ENCODE measurements at places on chromosomes 12 and 14.

- no peak for DNase-seq
Observed at GRCh38 chr12:25681580-25681979, 128.5 kb upstream of the LMNTD1 start.

DNA sequence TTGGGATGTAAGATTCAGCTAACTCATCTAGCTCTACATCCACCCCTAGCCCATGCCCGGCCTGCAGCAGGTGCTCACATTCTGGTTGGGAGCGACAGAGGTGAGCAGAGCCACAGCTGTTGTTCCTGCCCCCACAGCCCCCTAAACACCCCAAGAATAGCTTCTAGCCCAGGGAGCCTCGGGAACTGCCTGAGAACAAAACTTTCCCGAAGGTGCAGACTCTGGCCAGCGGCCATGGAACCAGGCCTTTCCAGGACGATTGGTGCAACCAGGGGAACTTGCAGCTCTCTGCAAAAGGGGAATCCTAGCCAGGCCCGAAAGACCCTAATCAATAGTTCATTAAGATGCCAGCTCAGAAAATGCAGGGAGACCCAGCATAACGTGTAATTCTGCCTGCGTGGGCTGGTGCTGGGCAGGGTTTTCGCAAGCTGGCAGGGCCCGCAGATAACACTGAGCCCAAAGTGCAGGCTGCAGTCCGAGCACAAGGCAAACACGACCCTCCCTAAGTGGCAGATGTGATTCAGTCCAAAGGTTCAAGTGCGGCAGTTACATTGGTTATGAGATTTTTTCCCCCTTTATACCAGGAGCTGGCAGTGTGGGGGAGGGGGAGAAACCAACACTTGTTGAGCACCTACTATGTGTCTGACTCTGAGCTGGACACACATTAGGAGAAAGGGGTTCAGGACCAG is 122.5 kb upstream of the MAP1LC3B2 start:
- no peak for DNase-seq

DNA sequence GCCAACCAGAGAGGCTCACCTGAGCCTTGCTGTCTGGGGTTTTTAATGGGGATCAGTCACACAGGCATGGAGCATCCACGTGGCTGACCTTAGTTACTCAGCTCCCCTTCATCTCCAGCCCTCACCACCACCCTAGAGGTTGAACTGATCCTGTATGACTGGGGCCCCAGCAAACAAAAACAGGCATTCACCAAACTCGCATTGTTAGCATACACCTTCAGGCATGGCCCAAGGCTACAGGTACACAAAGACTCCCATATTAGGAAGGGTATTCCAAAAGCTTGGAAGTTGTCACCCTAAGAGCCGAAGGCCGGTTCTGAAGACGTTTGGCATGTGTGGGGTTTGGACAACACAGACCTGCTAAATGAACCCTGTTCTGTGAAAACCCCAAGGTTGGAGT is 10.0 kb downstream of the DNAH10 start:
- no peak for DNase-seq

DNA sequence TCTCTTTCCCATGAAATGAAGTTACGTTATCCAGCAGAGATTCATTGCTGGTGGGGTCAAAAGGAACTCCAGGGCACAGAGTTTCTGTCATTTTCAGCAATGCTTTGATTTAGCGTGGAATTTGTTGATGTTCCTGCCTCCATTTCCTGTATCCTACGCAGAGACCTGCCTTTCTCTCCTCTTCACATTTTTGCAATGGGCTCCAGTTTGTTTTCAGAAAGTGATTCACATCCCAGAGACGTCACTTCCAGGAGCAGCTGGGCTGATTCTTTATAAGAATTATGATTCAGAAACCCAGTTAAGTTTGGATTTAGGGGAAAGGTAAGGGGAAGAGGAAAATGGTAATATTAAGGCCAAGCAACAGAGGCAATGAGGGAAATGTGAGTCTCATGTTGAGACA is 11.6 kb downstream of the RNASE10 start:
- no peak for DNase-seq

- no peak for DNase-seq
Observed at GRCh38 chr14:70999117-70999516, 91.9 kb downstream of the PCNX1 start.

GRCh38 chr14:97948841-97949240 is 1151.7 kb downstream of the VRK1 start:
- DNase-seq: no peak

DNA sequence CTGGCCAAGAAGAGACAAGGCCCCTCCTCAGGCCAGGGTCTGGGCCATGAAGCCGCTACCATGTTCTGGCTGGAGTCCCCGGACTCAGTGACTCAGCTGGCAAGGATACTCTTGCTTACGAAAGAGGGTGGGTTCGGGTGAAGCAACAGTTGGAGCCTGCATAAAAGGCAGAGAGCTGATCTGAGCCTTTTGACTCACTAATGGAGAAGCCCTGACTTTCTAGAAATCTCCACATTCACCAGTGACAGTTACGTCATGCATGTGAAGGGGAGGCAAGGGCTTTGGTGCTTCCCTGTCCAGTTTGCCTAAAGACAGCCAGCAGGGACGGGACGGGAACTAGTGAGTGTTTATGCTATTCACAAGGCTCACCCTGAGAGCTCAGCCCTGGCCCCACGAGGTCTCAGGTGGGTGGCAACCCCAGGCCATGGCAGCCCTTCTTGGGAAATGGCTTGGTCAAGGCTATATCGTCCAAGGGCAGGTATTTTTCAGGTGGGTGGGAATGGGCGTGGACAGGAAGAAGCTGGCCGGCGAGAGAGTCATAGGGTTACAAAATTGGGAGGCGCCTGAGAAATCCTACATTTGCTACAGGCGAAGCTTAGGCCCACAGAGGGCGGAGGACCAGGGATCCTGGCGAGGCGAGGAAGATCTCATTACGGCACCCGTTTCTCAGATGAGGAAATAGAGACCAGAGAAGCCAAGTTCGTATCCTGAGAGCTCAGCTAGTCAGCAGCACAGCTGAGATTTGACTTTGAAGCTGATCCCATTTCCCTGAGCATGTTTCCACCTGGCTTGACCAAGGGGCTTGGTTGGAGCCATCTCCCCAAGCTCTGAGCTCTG is 314.6 kb downstream of the BCL11B start:
- DNase-seq: no peak

DNA sequence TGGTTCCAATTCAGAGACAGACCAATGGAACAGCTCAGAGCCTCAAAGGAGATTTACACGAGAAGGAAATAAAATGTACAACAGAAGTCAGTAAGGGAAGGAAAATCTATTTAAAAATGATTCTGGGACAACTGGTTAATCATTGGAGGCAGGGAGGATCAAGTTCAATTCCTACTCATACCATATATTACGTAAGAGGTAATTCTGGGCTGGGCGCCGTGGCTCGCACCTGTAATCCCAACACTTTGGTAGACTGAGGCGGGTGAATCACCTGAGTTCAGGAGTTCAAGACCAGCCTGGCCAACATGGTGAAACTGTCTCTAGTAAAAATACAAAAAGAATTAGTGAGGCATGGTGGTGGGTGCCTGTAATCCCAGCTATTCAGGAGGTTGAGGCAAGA is 36.7 kb upstream of the PITPNM2 start:
- no peak for DNase-seq

- DNase-seq: no peak
Observed at GRCh38 chr12:51973560-51973959, 22.1 kb downstream of the ACVR1B start.

DNA sequence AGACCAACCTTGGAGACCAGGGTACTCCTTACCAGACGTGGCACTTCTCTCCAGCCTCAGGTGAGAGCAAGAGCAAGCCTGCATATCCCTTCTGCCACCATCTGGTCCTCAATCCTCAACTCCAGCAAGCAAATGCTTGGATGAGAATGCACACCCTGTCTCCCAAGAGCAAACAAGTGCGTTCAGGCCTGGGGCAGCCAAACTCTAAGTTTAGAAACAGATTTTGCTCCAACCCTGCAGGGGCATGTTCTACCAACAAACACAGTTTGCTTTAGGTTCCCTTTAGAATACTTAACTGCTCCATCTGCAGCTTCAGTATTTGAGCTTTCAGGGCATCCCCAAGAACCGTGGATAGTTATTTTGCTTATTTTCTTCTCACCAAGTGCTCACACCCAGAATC is 55.9 kb upstream of the FICD start:
- no peak for DNase-seq

DNA sequence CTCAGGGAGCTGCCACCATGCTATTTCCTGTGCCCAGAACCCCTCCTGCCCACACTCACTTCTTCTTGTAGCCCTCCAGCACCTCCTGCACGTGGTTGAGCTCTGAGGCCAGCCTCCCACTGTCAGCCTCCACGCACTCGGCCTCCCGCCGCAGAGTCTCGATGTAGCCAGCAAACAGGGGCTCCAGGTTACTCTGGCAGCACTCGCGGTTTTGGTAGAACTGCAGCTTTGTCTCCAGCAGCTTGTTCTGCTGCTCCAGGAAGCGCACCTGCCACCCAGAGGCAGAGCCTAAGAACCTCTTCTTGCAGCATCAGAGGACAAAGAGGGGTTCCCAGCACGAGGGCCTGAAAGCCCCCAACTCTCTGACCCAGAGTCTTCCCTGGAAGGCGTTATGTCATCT is 2.1 kb downstream of the KRT83 start:
- no peak for DNase-seq

- DNase-seq: no peak
Observed at GRCh38 chr12:64616201-64616600, 5.9 kb downstream of the RASSF3 start.

DNA sequence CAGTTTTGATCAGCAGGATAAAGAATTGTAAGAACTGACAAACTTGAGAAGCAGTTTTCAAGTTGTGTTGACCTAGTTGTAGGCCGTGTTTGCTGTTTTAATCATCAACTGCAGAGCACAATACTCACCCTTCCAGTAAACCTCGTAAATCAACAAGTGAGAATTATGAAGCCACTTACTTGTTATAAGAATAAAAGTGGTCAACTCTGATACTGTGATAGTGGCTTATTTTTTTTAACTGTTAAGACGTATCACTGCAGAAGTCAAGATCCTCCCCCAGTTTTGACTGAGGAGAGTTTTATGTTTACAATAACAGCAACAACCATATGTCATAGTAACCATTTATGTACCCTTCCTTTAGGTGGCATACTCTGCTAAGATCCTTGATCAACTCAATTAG is 100.8 kb upstream of the DACT1 start:
- DNase-seq: no peak

DNA sequence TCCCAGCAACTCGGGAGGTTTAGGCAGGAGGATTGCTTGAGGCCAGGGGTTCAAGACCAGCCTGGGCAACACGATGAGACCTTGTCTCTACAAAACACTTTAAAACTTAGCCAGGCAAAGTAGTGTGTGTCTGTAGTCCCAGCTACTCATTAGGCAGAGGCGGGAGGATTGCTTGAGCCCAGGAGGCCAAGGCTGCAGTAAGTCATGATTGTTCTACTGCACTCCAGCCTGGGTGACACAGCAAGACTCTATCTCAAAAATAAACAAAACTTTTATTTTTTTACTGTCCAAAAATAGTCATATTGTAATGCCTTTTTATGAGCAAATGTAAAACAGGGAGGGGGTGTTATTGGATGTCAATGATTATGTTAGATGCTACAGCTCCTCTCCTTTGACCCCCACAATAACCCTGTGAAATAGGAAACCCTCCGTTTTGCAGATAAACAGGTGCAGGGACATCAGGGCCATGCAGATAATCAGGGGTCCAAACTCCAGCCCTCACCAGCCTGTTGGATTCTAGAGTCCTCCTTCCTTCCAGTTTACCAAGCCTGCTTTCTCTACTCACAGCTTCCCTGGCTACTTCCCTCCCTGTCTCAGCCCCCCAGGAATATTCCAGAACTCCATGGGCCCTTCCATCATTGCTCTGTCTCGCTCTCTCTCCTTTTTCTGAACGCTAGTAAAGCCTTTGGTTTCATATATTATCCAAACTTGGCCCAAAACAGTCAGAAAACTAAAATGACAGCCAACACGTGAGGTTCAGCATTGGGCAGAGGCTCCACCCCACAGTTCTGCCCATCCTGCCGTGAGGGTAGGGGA is 5.9 kb upstream of the FBLN5 start:
- DNase-seq: no peak

DNA sequence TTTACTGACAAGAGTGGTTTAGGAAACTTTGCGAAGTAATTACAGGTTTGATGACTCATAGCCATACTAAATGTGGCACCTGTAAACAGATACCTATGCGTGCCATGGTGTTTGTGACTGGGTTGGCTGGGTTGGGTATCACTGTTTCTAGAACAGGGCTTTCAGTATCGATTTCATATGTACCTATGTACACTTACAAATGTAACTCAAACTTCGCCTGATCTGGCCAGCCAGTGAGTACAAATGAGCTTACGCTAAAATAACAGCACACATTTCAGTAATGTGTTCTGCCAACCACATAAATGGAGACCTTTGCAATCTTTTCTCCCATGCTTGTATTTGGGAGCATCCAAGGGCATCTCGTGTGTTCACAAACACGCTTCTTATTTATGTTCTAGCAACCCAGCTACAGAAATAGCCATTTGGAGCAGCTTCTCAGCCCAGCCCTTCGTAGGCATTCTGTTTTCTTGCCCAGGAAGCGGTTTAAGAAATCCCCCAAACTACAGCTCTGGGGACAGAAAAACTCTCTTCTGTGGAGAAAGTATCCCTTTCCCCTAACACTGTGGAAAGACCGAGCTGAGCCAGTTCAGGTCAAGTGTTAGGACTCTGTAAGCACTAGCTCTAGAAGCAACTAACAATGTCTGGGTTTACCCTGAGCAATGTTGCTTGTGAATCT is 42.3 kb upstream of the MDM1 start:
- peak; percentile 44 for DNase-seq

- DNase-seq: no peak
Observed at GRCh38 chr14:95409477-95410272, 90.0 kb upstream of the CLMN start.

GRCh38 chr14:61553730-61554641 is 141.3 kb upstream of the HIF1A start:
- DNase-seq: no peak

GRCh38 chr12:9969673-9970072 is 1.5 kb upstream of the CLEC12A start:
- DNase-seq: no peak

GRCh38 chr12:96889273-96889933 is 17.7 kb upstream of the NEDD1 start:
- no peak for DNase-seq

GRCh38 chr14:53409969-53410368 is 256.8 kb upstream of the DDHD1 start:
- no peak for DNase-seq

DNA sequence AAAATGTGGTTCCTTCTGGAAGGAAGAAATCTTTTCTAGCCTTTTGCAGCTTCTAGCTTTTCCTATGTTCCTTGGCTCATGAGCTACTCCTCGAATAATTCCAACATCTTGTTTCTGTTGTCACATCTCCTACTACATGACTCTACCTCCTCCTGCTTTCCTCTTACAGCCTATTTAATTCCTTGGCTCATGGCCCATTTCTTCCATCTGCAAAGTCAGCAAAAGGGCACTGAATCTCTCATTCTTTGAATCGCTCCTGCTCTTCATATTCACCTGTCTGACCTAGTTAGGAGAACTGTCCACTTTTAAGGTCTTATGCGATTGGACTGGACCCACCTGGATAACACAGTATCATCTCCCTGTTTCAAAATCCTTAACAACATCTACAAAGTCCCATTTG is 15.8 kb downstream of the PRKD1 start:
- DNase-seq: no peak
